NCI-H2081 treated with DMSO at 0.1 percent for 48 hours (cell line): ENCODE measurements at places on chromosomes 12 and 14.

- DNase-seq = no peak
Measured at GRCh38 chr14:55170526-55170925, 20.9 kb downstream of the DLGAP5 start.

GRCh38 chr14:98956181-98956580 is 315.8 kb downstream of the BCL11B start:
- no peak for DNase-seq

DNA sequence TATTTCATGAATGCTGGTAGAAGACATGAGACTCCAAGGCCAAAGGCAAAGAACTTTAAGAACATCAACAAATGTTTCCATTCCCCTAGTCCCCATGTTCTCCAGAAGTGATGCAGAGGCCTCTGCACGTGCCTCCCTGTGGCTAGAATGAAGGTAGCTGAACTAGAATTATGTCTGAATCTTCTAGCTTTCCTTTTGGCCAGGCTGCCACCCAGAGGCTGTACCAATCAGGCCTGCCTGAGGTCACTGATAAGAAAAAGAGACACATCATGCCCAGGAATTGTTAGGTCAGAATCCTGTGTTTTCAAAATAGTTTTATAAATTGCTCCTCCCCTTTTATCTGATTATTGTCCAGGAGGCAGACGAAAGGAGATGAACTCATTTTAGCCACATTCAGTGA is 188.0 kb upstream of the SLC16A7 start:
- DNase-seq = no peak

DNA sequence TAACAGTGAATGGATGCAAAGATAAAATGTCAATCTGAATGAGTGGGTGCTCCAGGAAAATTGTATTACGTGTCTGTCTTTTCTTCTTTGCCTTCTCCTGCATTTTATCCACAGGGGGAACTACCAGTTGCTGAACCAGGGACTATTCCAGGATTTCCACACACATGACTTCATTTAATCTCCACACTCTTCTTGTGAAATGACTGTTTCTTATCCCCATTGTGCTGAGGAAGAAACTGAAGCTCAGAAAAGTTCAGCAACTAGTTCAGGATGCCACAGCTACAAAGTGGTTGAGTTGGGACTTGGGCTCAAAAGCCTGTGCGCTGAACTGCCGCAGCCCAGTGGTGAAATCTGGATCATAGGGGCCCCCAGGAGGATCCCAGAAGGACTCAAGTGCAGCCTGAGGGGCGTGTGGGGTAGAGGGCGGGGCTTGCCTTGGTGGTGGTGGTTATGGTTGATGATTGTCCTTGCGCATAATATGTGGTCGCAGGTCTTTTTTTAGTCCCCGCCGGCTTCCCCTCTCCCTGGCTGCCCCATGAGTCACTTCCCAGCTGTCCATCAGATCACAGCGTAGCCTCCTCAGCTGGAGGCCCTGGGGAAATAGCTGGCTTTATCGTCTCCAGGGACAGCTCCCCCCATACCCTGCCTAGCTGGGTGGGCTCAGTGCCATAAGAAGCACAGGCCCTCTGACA is 235.2 kb upstream of the CRY1 start:
- no peak for DNase-seq

DNA sequence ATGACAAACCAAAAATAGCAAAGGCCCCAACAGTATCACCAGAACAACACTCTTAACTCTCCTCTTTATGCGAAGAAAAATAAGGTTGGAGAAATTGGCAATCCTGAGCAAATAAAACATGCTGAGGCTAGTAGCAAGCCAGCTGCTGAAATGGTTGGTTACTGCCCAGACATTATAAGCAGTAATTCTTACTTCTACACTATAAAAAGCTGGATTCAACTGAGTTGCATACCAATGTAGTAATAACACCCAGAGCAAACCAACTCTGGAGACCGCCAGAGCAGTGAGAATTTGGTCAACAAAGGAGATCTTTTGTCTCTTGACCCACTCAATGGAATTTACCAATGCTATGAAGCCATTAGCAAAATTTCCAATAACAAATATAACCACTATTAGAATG is 628 bp downstream of the TAS2R30 start:
- DNase-seq = no peak

GRCh38 chr14:95515596-95516552 is 576 bp downstream of the SYNE3 start:
- DNase-seq = no peak

DNA sequence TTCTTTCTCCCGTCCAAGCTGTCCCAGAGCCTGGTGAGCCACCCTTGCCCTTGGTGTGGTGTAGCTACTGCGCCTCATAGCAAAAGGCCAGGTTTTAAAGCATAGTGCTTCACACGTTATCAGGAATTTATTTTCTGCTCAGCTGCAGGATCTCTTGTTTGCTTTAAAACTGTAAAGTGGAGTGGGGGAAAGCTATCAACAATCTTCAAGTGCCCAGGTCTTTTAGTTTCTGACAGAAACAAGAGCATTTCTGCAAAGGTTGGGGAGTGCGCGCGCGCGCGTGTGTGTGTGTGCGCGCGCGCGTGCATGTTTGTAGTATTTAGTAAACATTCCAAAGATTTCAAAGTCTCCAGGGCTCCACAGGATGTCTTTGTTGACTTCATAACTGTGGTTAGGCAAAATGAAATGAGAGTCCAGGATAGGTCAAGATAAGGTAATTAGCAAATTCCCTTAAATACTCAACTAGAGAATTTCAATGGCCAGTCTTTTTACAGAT is 45.5 kb downstream of the EML1 start:
- DNase-seq = no peak

GRCh38 chr14:85604021-85604420 is 74.1 kb downstream of the FLRT2 start:
- DNase-seq = no peak

- no peak for DNase-seq
Measured at GRCh38 chr12:110822821-110823415, 23.9 kb upstream of the CCDC63 start.
